ENCODE measurements at places on chromosomes 16 and 17. TPM values are rescaled to one million over a fixed set of nuclear protein-coding genes. Genes with fewer than 3 reads are reported as not detected.

- DNase-seq = no peak
These were observed 260.8 kb upstream of the PSMD7 start for GRCh38 chr16:74035816-74036215.

- no peak for DNase-seq
These were observed 76.4 kb upstream of the C17orf78 start for GRCh38 chr17:37299257-37299980.

DNA sequence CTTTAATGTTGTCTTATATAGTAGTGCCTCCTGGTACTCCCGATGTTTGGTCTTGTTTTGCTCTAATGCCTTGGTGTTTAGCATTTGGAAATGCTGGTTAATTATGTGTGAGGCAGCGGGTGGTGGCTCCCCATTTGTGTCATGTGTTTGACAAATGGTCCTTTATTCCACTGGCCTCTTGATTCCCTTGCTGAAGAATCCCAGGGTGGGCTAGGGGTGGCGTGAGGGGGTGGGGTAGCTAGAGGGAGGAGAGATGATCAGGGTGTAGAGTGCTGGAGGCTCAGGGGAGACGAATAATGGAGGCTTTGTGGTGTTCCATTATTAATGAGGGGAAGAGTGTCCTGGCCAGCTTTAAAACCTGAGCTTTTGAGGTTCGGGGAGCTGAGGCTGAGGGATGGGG is 5.4 kb downstream of the DYNLL2 start:
- DNase-seq = no peak

GRCh38 chr17:10316801-10317542 is 55.8 kb downstream of the MYH13 start:
- no peak for DNase-seq

DNA sequence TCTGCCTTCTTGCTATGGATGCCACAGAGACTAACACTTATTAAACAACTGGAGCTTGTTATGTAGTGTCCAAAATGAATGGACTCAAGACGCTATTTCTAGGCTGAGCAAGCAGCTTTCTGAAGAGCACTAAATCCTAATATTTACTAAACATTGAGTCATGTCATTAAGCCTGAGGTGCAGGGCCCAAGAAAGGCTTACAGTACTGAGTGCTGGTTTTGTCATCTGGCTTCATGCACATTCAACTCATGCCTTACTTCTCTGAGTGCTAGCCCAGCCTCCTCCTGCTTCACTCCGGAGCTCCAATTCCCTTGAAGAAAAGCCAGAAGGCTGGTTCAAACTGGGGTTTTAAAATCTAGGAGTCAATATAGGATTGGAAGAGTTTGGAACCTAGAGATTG is 363.3 kb upstream of the CDH5 start:
- no peak for DNase-seq

DNA sequence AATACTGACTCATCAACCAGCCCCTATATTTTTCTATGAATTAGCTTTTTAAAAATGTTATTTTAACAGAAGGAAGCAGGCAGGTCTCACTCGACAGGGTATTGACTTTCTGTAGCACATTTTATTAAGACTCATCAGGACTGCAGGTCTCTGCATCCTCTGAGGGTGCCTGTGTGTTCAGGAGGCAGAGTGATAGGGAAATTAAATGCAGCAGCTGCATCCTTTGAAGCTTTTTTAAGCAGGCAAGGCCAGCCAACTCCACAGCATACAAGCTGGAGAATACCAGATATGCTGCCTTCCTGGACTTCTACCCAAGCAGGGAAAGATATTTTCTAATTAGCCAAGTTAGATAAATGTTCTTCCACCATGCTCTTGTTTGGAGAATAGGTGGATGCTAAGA is 124.9 kb downstream of the WSCD1 start:
- no peak for DNase-seq

DNA sequence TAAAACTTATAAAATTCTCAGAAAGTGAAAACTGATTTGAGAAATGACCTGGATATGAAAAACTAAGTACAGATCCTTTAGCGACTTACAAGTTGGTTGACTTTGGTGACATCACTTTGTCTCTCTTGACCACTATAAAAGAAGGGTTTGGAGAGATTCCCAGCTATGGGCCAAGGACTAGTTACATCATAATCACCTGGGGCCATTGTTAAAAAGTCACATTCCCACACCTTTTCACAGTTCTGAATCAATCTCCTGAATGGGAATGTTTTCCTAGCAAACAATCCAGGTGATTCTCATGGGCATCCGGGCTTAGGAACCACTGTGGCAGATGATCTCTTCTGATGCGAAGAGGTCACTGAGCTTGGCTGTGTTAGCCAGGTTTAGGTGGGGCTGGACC is 620 bp upstream of the VWA3A start:
- no peak for DNase-seq

- DNase-seq = no peak
These were observed 178.5 kb upstream of the RPL38 start for GRCh38 chr17:74024871-74025531.

- no peak for DNase-seq
These were observed 386.6 kb downstream of the SEC14L1 start for GRCh38 chr17:77527409-77527808.

DNA sequence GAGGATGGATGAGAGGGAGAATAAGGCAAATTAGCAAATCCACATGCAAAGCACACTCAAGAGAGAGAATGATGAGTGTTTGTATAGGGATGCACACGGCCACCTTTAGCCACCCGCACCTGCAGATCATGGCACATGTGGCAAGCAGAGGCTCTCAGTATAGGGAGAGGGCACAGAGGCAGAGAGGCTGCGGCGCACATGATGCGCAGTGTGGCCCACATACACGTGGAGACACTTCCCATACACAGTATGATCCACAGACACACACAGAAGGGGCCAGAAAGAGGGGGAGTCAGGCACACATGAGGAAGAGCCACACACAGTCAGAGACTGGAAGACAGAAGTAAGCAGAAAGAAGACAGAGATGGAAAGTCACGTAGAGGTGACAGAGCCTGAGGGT is 6.5 kb upstream of the CHD3 start:
- DNase-seq = no peak

DNA sequence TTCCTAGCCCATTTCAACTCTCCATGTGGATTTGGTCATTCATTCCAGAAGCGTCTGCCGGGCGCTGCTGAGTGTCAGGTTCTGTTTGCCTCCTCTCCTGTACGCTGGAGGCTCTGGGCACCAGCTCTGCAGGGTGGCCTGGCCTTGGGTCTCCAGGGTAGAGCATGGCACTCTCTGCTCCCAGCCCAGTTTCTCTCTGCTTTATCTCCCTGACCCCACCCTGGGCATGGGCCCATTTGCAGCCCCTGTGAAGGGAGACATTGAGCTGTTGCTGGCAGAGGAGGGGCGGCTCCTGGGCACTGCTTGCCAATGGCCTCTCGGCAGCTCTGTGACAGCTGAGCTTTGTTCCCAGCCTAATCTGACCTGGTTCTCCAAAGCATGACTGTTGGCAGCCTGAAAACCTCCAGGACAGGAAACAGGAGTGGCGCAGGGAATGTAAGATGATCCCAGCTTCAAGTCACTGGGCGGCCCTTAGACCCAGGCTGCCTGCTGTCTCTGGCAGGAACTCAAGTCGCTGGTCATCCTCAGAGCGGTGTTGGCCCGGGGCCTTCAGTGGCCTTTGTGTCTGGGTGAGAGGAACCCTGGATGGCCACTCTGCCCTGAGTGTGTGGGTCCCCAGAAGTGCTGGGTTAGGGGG is 146.8 kb downstream of the SEC14L1 start:
- no peak for DNase-seq

- DNase-seq = no peak
These were observed 30.1 kb upstream of the GAA start for GRCh38 chr17:80071116-80071841.

DNA sequence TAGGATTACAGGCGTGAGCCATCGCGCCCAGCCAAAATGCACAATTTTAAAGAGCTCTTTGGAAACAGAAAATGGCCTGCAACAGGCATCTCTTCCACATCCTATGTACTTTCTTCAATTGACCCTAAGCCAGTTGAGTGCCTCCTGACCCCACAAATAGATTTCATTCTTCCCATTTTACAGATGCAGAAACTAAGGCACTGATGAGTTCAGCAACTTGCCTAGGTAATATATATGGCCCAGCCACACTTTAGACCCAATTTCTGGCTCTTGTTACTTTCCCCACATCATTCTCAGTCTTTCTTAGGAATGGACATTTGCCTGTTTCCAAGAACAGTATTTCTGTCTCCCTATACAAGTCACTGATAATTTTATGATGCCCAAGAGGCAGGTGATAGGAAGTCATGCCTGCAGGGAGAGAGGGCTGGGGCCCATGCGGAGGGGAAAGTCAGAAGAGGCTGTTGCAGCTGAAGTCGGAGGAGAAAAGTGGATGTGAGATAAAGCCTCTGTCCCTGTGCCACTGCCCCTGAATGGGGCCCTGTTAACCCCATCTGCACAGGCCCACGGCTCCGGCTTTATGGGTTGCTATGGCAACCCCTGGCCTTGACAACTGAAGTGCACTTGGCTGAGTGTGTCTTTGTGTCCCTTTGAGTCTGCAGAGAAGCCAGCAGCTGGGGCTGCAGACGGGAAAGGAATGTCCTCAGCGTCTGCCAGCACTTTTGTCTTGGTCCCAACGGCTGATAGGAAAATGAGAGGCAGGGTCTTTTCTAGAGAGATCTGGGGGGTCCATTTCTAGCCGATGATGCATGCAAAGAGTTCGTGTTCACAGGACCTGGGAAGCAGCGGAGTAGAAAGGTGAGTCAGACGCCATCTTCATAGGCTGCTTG is 45.9 kb downstream of the ABAT start:
- DNase-seq = no peak

GRCh38 chr16:19696328-19696727 is 21.7 kb downstream of the KNOP1 start:
- DNase-seq = peak; percentile 81

GRCh38 chr16:27918755-27919154 is 144.8 kb downstream of the GSG1L start:
- DNase-seq = no peak

DNA sequence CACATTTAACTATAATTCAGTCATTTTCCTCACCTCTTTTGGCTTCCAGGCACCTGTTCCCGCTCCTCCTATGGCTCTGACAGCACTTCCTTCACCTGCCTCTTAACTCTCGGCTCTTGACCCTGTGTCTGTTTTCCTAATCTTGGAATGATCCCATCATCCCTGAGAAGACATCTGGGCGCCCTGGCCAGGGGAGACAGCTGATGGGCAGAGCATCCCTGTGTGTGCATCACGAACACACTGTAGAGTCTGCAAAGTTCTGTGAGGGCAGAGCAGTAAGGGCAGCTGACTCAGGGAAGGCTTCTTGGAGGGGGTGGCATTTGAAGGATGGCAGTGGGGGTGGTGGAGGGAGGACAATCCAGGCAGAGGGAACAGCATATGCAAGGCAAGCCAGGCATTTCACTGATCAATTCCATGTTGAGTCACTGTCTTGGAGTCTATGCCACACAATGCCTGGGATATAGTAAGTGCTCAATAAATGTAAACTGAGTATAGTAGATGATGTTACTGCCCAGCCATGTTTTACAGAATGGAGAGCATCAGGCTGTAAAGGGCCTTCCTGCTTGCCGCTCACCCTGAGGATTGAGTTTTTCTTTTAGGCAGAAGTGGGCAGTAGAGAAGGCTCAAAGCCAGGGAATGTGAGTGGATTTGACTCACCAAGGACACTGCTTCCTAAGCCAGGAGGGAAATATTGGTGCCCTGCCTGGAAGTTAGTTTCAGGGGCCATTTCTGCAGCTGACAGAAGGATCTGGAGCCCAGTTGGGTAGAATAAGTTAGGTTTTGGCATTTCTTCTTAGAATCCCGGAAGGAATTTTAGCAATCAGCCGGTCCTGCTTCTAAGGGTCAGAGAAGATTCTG is 5.8 kb upstream of the RAB11FIP4 start:
- DNase-seq = no peak

DNA sequence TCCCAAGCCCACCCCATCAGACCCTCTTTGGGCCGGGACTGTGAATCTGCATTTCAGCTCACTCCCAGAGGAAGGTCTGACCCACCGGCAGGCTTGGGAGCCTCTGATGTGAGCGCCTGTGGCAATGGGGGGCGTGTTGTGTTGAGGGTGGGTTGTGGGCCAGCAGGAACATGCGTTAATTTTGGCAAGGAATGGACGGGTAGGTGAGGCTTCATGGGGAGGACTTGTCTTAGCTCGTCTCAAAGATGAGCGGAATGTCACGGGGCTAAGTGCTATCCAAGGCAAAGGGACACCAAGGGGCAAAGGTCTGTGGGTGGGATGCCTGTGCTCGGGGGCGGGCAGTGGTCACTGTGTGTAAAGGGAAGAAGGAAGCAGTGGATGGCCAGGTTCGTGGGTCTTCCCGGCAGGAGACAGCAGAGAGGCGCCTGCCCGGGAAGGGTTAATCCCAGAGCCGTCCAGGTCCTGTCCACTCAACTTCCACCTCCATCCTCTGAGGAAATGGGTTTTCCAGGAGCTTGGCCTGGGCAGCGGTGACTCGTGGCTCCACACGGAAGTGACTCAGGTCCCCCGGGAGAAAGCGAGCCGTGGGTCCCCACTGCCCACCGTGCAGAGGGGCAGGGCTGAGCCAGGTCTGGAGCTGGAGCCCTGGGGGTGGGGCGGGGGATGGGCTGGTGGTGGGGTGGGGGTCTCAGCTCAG is 17.4 kb downstream of the ADGRG1 start:
- no peak for DNase-seq

GRCh38 chr17:36550491-36551417 is 6.0 kb downstream of the GGNBP2 start:
- peak; percentile 52 for DNase-seq

- DNase-seq = no peak
These were observed 16.7 kb downstream of the MMP28 start for GRCh38 chr17:35778641-35779196.

GRCh38 chr16:89013692-89014402 is 36.8 kb upstream of the CBFA2T3 start:
- DNase-seq = no peak

- peak; percentile 80 for DNase-seq
These were observed 3.4 kb upstream of the MLLT6 start for GRCh38 chr17:38701504-38702165.

DNA sequence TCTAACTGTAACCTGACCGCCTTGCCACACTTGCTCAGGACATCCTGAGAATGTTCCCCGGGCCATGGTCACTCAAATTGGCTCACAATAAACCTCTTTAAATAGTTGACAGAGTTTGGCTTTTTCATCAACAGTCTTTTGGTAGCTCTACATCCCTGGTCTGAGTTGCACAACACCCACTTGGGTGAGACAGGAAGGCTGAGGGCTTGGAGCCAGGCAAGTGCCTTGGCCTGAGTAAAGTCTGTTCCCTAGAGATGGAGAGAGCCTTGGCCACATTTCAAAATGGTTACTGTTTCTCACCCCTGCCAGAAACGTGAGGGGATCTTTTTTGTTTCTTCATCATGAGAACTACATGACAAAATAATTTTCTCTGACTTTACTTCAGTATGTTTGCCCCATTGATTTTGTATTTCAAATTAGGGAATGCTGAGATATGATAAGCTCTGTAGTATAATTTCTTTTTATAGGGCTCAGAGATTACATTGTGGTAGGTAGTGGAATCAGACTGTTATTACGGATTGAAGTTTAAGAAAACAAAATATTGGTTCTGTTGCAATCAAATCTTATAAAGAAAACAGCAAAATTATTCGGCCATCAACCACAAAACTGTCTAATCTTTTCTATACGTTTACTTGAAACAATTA is 53.9 kb upstream of the NETO2 start:
- no peak for DNase-seq

The SHBG gene
- not detected for polyA plus RNA-seq

The RTN4RL1 gene
- 0.58 TPM for polyA plus RNA-seq

The CRK gene
- 20.0 TPM for polyA plus RNA-seq

The ANKFN1 gene
- not detected for polyA plus RNA-seq

The TMEM88 gene
- not detected for polyA plus RNA-seq

The MYO18A gene
- 10.2 TPM for polyA plus RNA-seq

The KCNJ12 gene
- polyA plus RNA-seq = not detected

The ZNF423 gene
- not detected for polyA plus RNA-seq

The CYB5B gene
- polyA plus RNA-seq = 95.7 TPM

The CRISPLD2 gene
- 0.82 TPM for polyA plus RNA-seq

The SLFN14 gene
- not detected for polyA plus RNA-seq

The KRT31 gene
- polyA plus RNA-seq = not detected

Measured in naive thymus-derived CD4-positive, alpha-beta T cell (primary cell).